ENCODE measurements at places on chromosomes 11 and 22.
A peak's percentile ranks its signal among the peaks of the same experiment; 100 is the strongest.

DNA sequence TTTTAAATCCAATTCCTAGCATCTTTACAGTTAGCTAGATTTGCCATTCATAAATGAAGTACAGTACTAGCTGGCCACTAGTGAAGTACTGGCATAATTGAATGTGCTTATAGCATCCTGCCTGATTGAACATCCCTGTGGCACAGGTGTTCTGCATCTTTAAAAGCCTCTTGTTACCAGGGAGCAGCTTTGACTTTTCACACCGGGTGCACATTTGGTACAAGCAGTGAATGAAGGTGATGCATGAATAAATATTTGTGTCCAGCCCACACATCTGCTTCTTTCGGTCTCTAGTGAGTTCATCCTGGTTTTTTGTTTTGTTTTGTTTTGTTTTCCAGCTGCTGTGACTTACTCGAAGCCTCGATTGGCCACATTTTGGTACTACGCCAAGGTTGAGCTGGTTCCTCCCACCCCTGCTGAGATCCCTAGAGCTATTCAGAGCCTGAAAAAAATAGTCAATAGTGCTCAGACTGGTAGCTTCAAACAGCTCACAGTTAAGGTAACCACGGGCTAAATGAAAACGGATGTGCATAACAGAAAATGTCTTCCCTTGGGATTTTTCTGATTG, 5.3 kb downstream of the ATP5MG start:
- DNase-seq = no peak

- no peak for DNase-seq
Measured at GRCh38 chr11:8477680-8478079, 116.3 kb downstream of the STK33 start.

GRCh38 chr22:48520884-48521588, 1306.6 kb downstream of the BRD1 start:
- DNase-seq = no peak

- peak; percentile 51 for DNase-seq
Measured at GRCh38 chr22:17772958-17773605, 1.2 kb downstream of the BID start.

DNA sequence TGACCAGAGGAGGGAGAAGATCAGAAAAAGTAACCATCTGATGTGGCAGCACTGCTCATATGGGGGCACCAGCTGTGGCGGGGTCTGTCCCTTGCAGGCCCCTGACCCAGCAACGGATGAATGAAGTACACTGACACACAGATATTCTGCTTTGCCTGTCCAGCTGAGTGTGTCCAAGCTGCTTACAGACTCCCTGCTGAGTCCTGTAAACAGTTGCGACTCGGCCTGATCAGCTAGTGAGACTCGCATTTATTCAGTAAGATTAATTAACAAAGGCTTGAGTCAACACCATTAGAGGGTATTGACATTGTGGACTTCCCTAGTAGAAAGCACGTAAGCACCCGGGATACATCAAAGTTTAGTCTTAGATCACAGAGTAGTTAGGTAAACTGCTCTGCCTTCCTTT, 15.3 kb upstream of the OR10D3 start:
- DNase-seq = no peak

GRCh38 chr11:130181295-130182272, 22.0 kb downstream of the ST14 start:
- peak; percentile 53 for DNase-seq
